Naive thymus-derived CD8-positive, alpha-beta T cell (primary cell): ENCODE measurements at places on chromosomes 2 and 18.

GRCh38 chr18:51614033-51614432 is 416.6 kb upstream of the MEX3C start:
- no peak for DNase-seq

DNA sequence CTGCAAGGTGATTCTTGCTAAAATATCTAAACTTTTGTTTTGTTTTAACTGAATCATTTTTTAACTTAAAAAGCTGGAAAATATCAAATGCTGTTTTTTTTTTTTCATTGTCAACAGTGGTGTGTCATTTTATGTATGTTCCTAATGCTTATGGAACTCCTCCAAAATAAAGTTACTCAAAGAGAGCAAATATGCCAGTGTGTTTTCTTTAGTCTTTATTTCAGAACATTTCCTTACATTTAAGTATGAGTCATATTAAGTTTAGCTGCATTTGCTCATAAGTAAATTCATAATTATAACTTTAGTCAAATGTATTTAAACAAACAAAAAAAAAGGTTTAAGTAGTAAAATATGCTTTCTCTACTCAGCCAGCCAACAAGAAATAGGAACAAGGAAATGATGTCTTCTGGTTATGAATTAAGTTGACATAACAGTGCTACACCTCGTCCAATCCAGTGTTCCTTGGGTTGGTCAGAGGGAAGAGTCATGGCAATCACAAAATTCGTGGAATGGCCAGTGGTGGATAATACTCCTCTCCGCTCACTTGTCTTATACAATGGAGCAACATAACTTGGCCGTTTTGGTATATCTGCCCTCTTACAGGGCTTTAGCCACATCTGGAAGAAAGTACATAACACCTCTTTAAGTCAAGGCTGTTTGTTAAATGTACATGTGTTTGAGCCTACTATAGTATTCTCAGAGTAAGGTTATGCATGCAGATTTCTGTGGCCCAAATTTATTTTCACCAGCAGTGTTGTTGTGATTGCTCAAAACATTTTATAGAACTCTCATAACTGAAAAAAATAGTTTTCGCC is 80.7 kb downstream of the SLC39A10 start:
- no peak for DNase-seq

- no peak for DNase-seq
Observed at GRCh38 chr2:61647044-61647443, 108.9 kb upstream of the XPO1 start.

GRCh38 chr2:31236433-31237205 is 2.7 kb downstream of the EHD3 start:
- DNase-seq = no peak

GRCh38 chr2:199875400-199875799 is 24.4 kb upstream of the FTCDNL1 start:
- no peak for DNase-seq

- no peak for DNase-seq
Observed at GRCh38 chr2:29579495-29580169, 341.8 kb downstream of the ALK start.

DNA sequence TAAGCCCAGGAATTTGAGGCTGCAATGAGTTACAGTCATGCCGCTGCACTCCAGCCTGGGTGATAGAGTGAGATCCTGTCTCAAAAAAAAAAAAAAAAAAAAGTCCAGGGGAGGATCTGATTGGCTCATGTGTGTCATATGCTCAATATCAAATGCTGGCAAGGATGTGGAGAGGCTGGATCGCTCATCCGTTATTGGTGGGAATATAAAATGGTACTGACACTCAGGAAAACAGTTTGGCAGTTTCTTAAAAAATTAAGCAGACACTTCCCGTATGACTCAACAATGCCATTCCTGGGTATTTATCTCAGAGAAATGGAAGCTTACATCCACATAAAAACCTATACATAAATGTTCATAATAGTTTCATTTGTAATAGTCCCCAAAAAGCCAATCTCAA is 68.9 kb downstream of the MEX3C start:
- DNase-seq = no peak

DNA sequence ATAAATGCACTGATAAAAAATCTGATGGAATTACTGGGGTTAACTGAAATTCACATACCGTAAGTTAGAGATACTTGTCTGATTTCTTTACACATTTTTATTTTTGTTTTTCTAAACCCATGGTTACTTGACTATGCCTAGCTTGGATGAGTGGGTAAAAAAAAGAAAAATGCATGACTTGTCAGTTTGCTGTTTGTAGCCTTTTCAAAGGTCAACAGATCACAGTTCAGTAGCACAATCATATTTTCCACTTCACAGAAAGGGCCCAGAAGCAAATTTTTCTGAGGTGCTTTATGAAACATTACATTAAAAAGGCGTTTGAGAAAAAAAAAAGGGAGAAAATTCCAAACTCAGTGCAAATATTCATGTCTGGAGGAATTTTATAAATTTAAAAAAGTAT is 16.4 kb downstream of the SLC16A14 start:
- DNase-seq = no peak
